ENCODE measurements at places on chromosomes 1 and 21. TPM values are rescaled to one million over a fixed set of nuclear protein-coding genes. Genes with fewer than 3 reads are reported as not detected.

C1orf116 gene
- total RNA-seq, result not detected

INSRR gene
- total RNA-seq, result not detected

SLC30A2 gene
- not detected for total RNA-seq

FCRLA gene
- not detected for total RNA-seq

GBP1 gene
- total RNA-seq, result 16.7 TPM

ACTA1 gene
- total RNA-seq, result not detected

S100A6 gene
- 681 TPM for total RNA-seq

Measured in fibroblast of the aortic adventitia (primary cell).